GM23338 (cell line): ENCODE measurements at places on chromosomes 4 and X. TPM values are rescaled to one million over a fixed set of nuclear protein-coding genes. Genes with fewer than 3 reads are reported as not detected.
A peak's percentile ranks its signal among the peaks of the same experiment; 100 is the strongest.

The OPHN1 gene
- 3.8 and 3.9 TPM in 2 replicates for total RNA-seq

GRCh38 chrX:122418758-122419157 lies 765.3 kb upstream of the GRIA3 start:
- no peak for DNase-seq
- H3K27ac ChIP-seq, result no peak overlapping the region
- H3K4me1 ChIP-seq, result no peaks in the 10 kb centered on the region
- no peaks in the 10 kb centered on the region for H3K36me3 ChIP-seq

DNA sequence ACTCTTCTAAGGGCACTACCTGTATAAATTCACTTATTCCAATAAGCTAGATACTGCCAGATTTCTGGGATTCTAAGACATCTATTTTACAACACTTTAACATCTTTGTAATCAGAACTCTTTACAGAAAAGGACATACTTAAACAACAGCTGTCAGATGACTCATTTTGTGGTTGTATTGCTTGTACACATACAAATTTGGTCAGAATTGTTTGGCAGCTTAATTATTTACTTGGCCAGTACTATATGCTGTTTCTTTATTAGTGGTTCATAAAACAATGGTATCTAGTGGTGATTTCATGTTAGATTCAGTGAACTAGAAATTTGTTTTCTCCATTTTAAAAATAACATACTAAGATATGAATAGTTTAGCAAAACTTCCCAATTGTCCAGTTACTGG lies 27.2 kb downstream of the PALLD start:
- no peaks in the 10 kb centered on the region for H3K4me1 ChIP-seq
- H3K36me3 ChIP-seq, result no peaks in the 10 kb centered on the region
- H3K27me3 ChIP-seq, result no peaks in the 10 kb centered on the region
- H3K4me3 ChIP-seq, result no peak overlapping the region
- no peak overlapping the region for H3K27ac ChIP-seq
- no peak for DNase-seq

The PDLIM5 gene
- 53.0 and 79.2 TPM in 2 replicates for total RNA-seq

DNA sequence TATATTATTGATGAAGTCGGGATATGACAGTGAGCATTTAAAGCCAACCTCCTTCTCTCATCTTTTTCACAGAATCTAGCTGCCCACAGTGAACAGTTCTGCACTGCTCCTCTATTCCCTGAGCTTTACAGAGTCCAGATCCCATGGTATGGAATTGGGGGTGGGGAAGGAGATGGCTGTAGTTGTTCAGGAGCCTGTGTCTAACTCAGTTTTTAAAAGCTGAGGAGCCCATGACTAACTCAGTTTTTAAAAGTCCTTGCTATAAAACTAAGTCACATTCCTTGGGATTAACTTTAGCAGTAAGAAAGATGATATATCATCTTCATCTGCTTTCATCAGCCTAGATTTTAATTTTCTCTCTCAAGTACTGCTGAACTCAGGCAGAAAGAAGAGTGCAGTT lies 96.4 kb upstream of the STIM2 start:
- no peaks in the 10 kb centered on the region for H3K4me1 ChIP-seq
- no peaks in the 10 kb centered on the region for H3K36me3 ChIP-seq
- H3K27ac ChIP-seq, result no peak overlapping the region
- DNase-seq, result no peak
- no peak overlapping the region for H3K4me3 ChIP-seq

DNA sequence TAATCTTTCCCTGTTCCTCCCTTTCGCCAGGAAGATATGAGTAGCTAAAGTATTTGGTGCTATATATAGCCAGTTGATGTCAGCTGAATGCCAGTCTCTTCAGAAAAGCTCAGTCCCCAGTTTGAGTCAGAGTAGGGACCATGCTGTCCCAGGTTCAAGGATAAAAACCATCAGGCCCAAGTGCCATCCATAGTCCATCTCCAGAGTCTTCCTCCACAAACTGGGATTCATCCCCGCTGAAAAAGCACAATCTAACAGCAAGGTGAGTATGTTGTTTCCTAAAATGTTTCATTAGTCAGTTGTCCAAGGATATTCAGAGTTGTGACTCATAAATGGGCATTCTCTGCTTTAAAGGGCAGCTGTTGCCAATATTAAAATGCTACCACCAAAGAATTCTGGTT lies at the start of gene MYOZ2:
Gene MYOZ2, plus strand, starts transcription at position 112 of the 401 bp plus-strand sequence. CDS start 694 bp downstream, outside the sequence.
- H3K27ac ChIP-seq, result no peak within 1 kb of the TSS
- H3K36me3 ChIP-seq, result no peaks in the 10 kb centered on the region
- no peak for DNase-seq
- H3K4me3 ChIP-seq, result no peak within 1 kb of the TSS
- H3K4me1 ChIP-seq, result no peaks in the 10 kb centered on the region
- H3K27me3 ChIP-seq, result no peaks in the 10 kb centered on the region

The AMBN gene
- not detected in 2 replicates for total RNA-seq

The KLB gene
- total RNA-seq, result 0.03 TPM in 1 of 2 replicates, not detected in the other

DNA sequence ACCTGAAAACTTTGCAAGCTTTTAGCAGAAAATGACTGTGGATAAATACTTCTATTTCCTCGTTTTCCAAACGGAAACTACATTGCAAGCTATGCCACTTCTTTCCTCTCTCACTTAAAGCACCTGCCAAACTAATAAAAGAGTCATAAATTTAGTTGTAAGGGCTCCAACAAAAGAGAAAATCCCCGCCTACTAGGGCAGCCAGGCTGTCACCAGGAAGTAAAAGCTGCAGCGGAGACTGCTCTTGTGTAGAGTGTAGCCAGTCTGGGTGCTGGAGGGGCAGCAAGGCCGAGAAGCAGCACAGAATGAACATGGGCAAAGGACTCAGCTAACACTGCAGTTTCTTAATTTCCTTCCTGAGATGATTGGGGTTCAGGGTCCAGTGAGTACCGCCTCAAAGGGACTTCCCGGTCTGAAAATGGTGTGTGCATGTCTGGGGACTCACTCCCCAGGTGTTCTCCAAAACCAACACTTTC lies 89.3 kb upstream of the MAML3 start:
- no peak overlapping the region for H3K27ac ChIP-seq
- H3K36me3 ChIP-seq, result no peaks in the 10 kb centered on the region
- no peaks in the 10 kb centered on the region for H3K27me3 ChIP-seq
- no peak overlapping the region for H3K4me3 ChIP-seq
- peaks cover 31% of the 10 kb centered on the region for H3K4me1 ChIP-seq

- DNase-seq, result no peak
- no peak overlapping the region for H3K4me3 ChIP-seq
- H3K27me3 ChIP-seq, result no peaks in the 10 kb centered on the region
- no peaks in the 10 kb centered on the region for H3K4me1 ChIP-seq
- H3K27ac ChIP-seq, result no peak overlapping the region
These were observed 135.9 kb downstream of the CPE start for GRCh38 chr4:165514739-165515138.

- peak; percentile 35 for DNase-seq
These were observed 17.8 kb upstream of the CXCL3 start for GRCh38 chr4:74056114-74056857.

- no peaks in the 10 kb centered on the region for H3K4me1 ChIP-seq
- no peak overlapping the region for H3K27ac ChIP-seq
- H3K27me3 ChIP-seq, result no peaks in the 10 kb centered on the region
- DNase-seq, result no peak
- H3K36me3 ChIP-seq, result no peaks in the 10 kb centered on the region
These were observed 15.8 kb downstream of the TRPC5 start for GRCh38 chrX:112066813-112067212.

The CT47A7 gene
- not detected in 2 replicates for total RNA-seq

- peak; percentile 44 for DNase-seq
- peak overlapping the region; percentile 22; the same call in 1 of the 2 replicates for H3K4me3 ChIP-seq
- peak overlapping the region; percentile 92 for H3K27ac ChIP-seq
- H3K27me3 ChIP-seq, result no peaks in the 10 kb centered on the region
- no peaks in the 10 kb centered on the region for H3K36me3 ChIP-seq
- H3K4me1 ChIP-seq, result peaks cover 51% of the 10 kb centered on the region
These were observed 62.3 kb downstream of the FAM193A start for GRCh38 chr4:2598511-2599303.

DNA sequence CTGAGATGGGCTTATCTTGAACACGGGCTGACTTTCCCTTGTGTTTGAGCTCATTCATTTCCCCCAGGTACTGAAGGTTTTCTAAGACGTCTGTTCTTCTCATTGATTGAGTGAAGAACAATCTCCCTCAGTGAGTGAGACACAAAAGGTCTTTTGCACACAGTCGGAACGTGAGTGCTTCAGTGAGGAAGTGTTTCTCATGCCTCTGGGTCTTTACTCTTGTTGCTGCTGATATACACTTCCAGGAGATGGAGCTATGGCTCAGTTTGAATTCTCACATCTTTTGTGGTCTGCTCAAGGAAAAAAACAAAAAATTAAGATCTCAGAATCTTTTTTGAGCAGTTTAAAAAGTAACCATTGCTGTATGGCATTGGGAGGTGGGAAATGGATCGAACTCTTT lies 981.9 kb upstream of the TENM3 start:
- peaks cover 19% of the 10 kb centered on the region for H3K4me1 ChIP-seq
- peak; percentile 66 for DNase-seq
- no peak overlapping the region for H3K27ac ChIP-seq
- no peak overlapping the region for H3K4me3 ChIP-seq
- H3K36me3 ChIP-seq, result no peaks in the 10 kb centered on the region

The GRID2 gene
- total RNA-seq, result 65.4 and 74.5 TPM in 2 replicates

The PLAC1 gene
- total RNA-seq, result 0.83 TPM in 1 of 2 replicates, not detected in the other

The SFRP2 gene
- 214 and 219 TPM in 2 replicates for total RNA-seq

DNA sequence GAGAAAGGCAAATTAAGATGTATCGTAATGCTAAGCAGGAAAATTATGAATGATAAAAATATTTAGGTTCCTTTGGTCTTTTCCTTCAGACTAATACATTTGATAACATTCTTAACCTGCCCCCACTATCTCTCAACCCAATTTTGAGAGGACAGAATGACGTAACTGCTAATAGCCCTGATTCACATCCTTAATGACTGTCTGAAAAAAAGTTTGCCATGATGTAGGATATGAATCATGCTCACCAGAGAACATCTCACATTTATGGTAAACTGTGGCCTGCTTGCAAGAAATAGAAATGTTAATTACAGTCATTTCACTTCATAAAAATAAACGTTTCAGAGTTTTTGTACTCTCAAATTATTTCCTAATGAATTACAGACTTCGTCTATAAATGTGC lies 128.0 kb upstream of the VEGFC start:
- H3K36me3 ChIP-seq, result peaks cover 1% of the 10 kb centered on the region; the same call in 1 of the 2 replicates
- no peak overlapping the region for H3K4me3 ChIP-seq
- H3K4me1 ChIP-seq, result 0 out of 2 replicates have a peak, but pooled peaks cover under 1% of the 10 kb centered on the region
- no peaks in the 10 kb centered on the region for H3K27me3 ChIP-seq
- no peak overlapping the region for H3K27ac ChIP-seq

DNA sequence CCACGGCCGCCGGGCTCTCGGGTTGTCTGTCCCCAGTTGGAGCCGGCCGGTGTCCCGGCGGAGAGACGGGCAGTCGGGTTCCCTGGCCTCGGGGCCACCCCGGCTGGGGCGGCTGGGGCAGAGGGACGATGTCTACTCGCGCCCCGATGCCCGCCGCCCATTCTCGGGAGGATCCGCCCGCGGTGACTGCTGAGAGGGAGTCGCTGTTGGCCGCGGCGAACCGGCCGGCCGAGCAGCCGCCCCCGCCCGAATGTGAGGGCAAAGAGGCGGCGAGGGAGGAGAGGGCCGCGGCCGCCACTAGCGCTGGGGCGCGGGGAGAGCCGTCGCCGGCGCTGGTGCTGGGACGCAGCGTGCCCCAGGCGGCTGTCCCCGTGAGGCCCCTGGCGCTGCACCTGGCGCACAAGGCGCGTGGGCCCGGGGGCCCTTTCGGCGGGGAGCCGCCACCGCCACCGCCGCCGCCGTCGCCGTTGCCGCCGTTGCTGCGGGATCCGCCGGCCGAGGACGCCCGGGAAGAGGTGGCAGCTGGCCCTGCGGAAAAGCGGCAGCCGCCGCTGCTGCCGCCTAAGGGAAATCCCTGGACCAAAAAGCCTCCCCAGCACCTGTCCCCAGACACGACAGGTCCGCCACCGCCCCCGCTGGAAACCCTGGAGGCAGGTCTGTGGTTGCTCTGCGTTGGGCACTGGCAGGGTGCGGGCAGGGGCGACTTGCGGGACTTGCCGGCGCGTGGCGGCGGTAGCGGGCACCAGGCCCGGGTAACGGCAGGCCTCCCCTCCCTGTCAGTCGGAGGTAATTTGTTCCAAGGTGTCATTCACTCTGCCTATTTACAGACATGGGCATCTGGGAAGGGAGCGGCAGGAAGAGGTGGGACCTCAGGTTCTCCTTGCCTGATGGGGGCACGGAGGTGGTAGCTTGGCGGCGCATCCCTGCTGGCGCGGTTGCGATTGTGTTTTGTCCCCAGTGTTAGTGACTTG lies 739 bp downstream of the LARP1B start:
- H3K27me3 ChIP-seq, result no peaks in the 10 kb centered on the region
- no peak overlapping the region; the same call in 1 of the 2 replicates for H3K27ac ChIP-seq
- peak; percentile 73 for DNase-seq
- no peaks in the 10 kb centered on the region for H3K36me3 ChIP-seq

DNA sequence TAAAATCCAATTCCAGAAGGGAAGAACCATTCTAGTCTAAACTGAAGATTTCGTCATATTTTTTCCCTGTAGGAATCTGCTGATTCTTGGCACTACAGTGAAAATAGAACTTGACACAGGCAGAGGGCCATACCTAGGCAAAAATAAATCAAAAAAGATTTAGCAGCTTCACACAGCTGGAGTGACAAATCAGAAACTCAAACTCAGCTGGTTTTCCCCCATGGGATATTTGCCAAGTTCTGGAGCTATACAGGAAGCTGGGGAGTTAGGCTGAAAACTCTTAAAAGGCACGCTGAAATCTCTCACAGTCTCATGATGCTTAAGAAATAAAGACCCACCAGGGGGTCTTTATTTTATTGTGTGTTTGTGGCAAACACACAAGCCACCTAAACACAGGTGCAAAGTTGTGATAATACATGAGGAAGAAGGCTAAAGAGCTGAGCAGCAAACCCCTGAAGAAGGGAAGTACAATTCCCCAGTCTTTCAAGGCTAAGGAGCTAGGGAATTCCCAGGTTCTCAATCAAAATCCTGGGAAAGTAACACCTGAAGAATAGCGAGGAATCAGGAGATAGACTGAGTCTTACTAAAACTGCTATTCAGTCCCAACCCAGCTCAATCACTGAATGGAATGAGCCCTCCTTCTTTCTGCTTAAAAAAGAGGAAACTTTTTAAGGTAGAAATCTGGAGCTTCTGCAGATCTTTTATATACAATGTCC lies 32.1 kb upstream of the BEND2 start:
- H3K36me3 ChIP-seq, result no peaks in the 10 kb centered on the region
- H3K4me3 ChIP-seq, result no peak overlapping the region
- H3K4me1 ChIP-seq, result peaks cover 17% of the 10 kb centered on the region
- peak overlapping the region; percentile 72 for H3K27ac ChIP-seq

DNA sequence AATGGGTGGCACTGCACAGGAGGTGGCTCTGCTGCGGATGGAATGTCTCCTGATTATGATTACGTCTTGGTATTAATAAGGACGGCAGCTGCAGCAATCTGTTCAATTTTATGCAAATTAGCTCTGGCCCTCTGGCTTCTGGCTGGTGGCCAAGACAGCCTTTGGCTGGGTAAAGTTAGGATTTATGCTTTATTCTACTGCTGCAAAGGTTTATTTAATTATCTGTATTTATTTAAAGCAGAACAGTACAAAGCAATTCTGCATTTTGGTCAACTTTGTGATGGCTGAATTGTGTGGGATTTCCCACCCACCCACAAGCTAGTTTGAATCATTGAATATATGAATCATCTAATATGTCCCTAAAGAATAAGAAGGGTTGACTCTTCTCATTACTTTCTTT lies 745.6 kb upstream of the FAM241A start:
- no peak overlapping the region for H3K27ac ChIP-seq
- no peak overlapping the region for H3K4me3 ChIP-seq
- H3K4me1 ChIP-seq, result no peaks in the 10 kb centered on the region
- H3K36me3 ChIP-seq, result no peaks in the 10 kb centered on the region
- no peak for DNase-seq

GRCh38 chr4:124028182-124028581 lies 631.6 kb downstream of the SPRY1 start:
- no peaks in the 10 kb centered on the region for H3K27me3 ChIP-seq
- H3K36me3 ChIP-seq, result no peaks in the 10 kb centered on the region
- H3K27ac ChIP-seq, result no peak overlapping the region
- no peaks in the 10 kb centered on the region for H3K4me1 ChIP-seq
- H3K4me3 ChIP-seq, result no peak overlapping the region

The STS gene
- total RNA-seq, result 1.4 and 1.7 TPM in 2 replicates
